ENCODE measurements at places on chromosomes 3 and 15. TPM values are rescaled to one million over a fixed set of nuclear protein-coding genes. Genes with fewer than 3 reads are reported as not detected.
A peak's percentile ranks its signal among the peaks of the same experiment; 100 is the strongest.

GRCh38 chr3:167864552-167864874, 129.0 kb downstream of the SERPINI1 start:
- no peaks in the 10 kb centered on the region for H3K36me3 ChIP-seq
- no peak overlapping the region for H3K4me3 ChIP-seq
- no peaks in the 10 kb centered on the region for H3K27me3 ChIP-seq
- no peak for DNase-seq

DNA sequence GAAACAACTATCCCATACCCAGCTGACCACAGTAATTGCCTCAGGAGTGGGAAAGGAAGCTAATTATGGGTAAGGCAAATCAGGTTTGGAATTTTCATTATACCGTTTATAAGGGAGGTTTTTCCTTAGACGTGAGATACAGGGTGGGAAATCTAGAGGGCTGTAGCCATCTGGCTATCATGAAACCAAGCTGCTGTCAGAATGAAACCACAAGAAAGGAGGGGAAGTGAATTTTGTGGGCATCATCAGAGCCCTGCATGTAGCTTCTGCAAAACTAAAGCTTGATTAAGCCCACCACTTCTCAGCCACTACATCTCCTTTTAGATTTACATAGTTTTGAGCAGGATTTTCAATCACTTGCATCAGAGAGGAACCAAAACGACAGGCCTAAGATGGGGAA, 893.5 kb downstream of the TUSC7 start:
- H3K27me3 ChIP-seq: no peaks in the 10 kb centered on the region
- no peak overlapping the region for H3K27ac ChIP-seq
- DNase-seq: peak; percentile 27
- no peak overlapping the region for H3K4me3 ChIP-seq
- no peaks in the 10 kb centered on the region for H3K4me1 ChIP-seq

DNA sequence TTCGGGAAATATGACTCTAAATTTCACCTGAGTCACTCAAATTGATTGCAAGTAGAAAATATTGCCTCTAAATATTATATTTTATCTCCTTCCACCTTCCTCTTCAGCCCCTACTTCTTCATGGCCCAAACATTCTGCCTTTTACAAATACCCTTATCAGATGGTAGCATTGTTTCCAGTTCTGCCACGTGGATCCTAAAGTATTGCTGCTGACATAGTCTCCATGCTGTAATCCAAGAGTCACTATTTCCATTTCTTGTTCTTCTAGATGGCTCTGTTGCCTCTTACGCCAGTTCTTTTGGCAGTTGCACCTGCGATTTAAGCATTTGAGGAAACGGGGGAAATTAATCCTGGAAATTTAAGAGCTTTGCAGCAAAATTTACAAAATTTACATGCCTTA, 13.6 kb downstream of the LMOD3 start:
- H3K4me1 ChIP-seq: peaks cover 3% of the 10 kb centered on the region
- no peak overlapping the region for H3K27ac ChIP-seq
- DNase-seq: no peak

DNA sequence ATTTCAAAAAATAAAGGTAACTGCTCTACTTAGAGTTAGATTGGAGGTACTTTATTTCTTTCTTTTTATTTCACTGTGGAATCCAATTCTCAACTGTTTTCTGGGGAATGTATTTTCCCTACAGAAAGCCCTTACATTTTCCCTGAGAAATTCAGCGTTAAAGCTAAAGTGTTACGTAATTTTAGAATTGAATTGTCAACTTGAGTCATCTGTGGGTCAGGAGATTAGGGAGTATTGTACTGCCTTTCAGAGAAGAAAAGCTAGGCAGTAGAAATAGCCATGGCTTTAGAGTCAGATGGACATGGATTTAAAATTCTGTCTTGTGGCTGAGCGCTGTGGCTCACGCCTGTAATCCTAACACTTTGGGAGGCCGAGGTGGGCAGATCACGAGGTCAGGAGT, 728.6 kb downstream of the ROBO1 start:
- H3K27me3 ChIP-seq: no peaks in the 10 kb centered on the region
- no peaks in the 10 kb centered on the region for H3K4me1 ChIP-seq
- no peak overlapping the region for H3K27ac ChIP-seq
- H3K36me3 ChIP-seq: no peaks in the 10 kb centered on the region
- DNase-seq: no peak

Gene APEH
- 110 TPM for total RNA-seq

Gene SEC22A
- total RNA-seq: 45.4 TPM
